ENCODE measurements at places on chromosomes 5 and 9.

DNA sequence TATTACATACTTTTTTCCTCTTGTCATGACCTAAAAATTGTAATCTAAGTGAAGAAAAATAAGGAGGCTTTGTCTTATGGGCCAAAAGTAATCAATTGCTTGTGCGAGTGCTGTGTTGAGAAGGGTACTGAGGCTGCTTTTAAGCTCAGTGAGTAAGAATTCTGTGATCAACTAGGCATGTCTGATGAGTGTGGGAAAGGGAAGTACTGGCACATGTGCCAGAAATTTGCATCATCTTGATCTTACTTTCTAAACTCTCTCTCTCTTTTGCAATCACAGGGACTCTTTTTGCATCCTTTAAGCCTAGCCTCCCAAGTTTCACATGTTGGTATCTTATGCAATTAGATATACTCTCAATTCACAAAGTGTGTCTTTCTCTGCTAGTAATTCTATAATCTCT lies 329.9 kb downstream of the KIF4B start:
- DNase-seq = no peak

DNA sequence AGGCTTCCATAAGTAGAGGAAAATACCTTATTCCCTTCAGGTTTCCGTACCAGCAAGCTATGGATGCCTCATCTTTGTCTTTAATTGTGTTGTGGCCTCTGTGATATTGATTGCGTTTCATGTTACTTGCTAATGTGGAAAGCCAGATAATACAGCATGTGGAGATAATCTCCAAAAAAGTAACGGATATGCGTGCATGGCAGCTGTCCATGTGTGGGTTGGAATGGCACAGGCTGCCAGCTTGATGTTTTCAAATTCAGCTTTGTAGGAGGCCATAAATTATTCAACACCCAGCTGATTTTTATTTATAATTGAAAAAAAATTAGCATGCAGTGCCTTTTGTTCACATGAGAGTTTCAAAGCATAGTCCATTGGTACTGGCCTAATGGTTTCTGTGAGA lies 144.9 kb downstream of the GIN1 start:
- no peak for DNase-seq

DNA sequence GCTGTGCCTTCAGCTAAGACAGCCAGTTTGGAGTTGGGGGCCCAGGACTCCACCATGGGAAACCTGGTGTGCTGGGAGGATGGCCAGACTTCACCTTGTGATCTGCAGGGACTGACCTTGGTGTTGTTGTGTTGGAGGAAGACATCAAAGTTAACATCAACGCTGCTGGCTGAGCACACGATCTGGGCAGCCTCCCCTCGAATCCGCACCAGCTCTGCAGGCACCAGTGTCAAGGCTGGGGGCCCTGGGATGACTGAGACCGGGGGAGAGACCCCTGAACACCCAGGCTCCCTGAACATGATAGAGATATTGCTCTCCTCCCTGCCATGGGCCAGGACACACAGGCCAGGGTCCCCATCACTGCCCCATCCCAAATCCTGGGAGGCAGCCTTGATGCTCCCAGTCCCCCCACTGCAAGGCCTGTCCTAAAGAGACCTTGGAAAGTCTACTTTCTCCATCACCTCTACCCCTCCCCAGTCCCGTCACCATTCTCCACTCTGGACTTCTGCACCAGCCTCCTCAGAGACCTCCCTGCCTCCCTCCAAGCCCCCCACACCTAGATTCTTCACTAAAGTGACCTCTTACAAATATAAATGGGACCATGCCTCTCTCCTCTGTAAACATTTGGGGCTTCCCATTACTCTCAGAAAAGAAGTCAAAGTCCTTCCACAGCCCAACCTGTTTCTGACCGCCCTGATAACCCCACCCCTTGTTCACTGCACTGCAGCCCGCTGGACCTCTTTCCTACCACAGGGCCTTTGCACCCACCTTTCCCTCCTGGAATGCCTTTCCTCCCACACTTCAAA lies 8.2 kb downstream of the CSF1R start:
- no peak for DNase-seq

DNA sequence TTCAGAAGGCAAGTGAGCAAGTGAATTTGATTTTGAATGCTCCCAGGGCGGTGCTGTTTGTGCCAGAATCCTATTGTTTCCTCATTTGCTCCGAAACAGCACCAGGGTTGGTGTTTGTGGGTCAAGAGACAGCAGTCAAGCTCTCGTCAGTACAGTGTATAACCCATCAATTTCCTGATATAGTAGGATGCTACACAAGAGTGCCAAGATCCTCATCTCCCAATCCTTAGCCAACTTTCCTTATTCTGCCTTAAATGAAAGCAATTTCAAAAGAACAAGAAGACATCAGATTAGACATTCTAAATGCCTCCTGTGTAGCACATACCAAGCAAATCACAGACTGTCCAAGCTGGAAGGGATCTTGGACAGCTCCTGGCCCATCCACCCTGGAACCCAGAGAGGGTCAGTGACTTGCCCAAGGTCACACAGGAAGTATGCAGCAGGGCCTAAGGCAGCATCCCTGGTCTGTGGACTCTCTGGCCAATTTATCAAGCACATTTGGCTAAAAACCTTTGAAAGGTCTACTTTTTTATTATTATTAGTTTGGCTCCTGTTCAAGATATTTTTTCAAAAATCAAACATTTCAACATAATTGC lies 4.5 kb downstream of the WHRN start:
- DNase-seq = no peak

- DNase-seq = no peak
Observed at GRCh38 chr9:34027845-34028574, 20.7 kb downstream of the UBAP2 start.

DNA sequence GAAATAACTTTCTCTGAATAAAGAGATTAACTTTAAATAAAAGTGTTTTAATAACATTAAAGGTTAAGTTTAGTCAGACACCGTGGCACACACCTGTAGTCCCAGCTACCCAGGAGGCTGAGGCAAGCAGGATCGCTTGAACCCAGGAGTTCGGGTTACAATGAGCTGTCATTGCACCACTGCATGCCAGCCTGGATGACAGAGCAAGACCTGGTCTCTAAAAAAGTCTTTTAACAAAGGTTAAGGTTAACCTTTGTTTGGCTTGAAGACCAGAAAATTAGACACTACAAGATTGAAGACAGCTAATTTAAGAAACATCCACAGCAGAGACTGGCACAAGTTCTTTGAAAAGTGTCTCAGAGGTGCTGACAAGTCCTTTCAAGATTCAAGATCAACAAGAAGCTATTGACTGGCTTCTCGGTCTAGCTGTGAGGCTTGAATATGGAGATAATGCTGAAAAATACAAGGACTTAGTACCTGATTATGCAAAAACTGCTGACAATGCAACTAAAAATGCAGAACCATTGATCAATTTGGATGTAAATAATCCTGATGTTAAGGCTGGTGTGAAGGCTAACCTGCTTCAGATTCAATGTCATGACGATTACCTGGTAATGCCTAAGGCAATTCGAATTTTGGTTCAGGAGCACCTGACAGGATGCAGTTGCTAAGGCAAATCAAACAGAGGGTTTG lies 48.8 kb downstream of the FAM81B start:
- no peak for DNase-seq

GRCh38 chr9:72951520-72952380 lies 1.1 kb downstream of the ALDH1A1 start:
- no peak for DNase-seq

GRCh38 chr9:4573176-4573575 lies 82.9 kb downstream of the SLC1A1 start:
- no peak for DNase-seq

DNA sequence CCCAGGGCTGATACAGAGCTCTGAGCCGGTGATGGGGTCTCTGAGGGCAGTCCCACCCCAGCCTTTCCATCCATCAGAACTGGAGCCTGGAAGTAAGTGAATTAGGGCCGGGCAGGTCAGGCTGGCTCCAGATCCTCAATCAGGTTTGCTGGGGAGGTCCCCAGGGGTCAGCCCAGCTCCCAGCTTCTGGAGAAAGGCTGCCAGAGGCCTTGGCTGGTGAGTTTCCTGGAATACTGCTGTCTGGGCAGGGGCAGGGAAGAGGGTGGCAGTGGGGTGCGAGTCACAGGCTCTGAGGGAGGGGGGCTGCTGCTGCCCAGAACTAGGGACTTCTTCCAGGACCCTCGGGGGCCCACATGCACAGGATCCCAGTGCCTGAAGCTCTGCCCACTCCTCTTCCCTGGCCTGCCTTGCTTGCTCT lies 200.6 kb upstream of the MVB12B start:
- DNase-seq = no peak

DNA sequence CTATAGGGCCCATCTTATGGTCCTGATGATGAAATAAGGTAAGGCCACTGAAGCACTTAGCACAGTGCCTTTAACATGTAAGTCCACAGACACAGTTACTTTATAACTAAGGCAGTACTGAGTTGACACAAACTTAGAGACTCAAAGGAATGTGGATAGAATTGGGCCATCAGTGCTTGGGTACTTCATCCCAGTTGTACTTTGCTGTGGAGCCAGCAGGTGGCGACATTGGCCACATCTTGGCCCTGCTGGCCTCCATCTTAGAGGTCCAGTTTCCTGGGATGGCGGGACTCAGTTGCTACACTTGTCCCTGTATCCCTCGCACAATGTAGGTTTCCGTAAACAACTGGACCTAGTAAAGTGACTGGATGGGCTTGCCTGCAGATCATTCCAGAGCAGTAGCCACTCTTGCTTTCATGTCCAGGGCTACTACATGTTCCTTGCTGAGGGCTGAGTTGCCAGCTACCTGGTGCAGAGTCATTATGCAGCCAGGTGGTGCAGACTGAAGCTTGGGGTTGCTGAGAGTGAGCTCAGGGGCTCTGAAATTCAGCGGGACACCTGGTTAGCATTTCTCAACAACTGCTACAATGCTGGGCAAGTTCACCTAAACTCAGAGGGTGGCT lies 10.6 kb downstream of the MTAP start:
- peak; percentile 70 for DNase-seq

DNA sequence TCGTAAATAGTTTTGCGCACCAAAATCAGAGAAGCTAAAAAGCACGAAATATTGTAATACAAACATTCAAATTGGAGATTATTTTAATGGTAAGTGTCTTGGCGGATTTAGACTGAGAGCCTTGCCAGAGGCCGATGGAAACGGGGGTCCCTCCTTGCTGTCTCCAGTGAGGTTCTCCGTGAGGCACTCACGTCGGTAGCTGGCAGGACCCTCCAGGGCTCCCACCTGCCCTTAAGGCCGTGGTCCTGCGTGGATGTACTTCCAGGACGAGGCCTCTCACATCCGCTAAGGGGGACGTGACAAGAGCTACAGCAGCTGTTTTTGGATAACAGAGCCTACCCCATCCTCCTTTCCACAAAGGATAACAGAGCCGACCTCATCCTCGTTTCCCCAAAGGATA lies 7.9 kb downstream of the NKD2 start:
- DNase-seq = no peak

DNA sequence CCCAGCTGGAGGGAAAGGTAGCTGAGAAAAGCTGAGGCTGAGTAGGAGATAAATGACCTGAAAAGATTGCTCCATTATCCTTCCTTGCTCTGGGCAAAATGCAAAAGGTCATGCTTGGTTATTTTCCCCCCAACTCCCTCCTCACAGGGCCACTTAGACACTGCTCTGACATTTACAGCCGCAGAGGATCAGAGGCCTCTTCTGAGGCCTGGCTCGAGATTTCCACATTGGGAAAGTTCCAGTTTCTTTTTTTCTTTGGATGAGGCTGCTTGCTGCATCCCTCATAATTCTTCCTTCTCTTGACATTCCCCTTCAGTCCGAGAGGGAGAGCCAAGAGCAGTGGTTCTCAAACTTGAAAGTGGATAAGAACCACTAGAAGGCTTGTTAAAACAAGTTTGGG lies 60.1 kb upstream of the HSPA9 start:
- no peak for DNase-seq

DNA sequence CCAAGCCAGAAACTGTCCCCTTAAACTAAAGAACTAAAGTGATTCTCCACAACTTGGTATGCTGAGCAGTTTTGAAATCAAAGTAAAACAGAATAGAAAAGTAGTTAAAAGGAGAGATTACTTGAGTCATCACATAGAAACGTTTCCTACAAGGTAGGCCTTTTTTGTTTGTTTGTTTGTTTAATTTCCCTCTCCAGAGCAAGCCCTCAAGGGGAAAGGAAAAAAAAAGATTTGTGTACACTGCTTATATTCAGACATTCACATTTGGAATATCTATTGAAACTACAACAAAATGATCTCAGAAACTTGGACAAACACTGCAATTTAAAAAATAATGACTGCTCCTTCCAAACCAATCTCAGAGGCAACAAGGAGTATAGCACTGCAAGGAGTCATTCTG lies 304.7 kb upstream of the NREP start:
- no peak for DNase-seq

DNA sequence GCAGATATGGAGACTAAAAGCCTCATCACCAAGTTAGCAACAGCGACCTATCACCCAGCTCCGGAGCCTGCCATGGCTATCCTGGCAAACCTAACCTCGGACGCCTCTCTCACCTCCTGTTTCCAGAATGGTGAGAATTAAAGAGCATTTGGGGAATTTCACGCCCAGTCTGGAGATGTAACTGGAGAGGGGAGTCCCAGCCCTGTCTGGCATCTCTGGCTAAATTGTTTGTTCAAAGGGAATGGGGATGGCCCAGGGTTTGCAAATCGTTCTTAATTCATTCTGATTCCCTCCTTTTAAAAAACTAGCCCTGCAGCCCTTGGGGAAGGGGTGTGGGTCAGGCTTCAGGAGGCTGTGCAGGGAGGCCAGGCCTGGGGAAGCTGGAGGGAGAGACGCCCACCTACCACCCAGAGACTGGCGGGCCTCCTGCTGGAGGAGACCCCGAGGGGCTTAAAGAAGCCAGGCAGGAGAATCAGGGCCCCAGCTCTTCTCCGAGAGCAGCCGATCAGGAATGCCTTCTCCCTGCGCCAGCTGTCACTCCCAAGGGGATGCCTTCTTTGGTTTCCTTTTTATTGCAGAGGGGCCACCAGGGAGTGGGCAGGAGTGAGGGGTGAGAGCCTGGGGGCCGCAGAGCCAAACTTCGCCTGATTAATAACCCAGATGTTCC lies 964 bp upstream of the COL5A1 start:
- peak; percentile 55 for DNase-seq

DNA sequence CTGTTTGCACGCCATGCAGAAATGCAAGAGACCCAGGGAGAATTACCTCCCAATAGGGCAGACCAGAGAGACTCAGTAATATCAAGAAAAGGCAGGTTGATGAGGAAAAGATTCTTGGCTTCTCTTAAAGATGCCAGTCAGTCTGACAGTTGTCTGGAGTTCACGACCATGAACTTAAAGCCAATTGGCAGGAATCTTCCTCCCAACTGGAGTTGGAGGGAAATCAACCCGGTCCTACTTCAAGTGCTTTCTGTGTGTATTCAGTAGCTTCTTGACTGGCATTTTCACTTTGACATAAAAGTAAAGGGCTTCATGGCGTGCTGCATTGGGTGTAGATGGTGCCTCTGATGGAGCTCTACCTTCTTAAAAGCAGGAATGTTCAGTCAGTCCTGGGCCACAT lies 144.3 kb downstream of the GOLPH3 start:
- DNase-seq = no peak

GRCh38 chr9:114282104-114282485 lies 40.8 kb upstream of the ORM1 start:
- no peak for DNase-seq

- DNase-seq = no peak
Observed at GRCh38 chr5:83375049-83375745, 96.3 kb upstream of the VCAN start.
